ENCODE measurements at places on chromosomes 6 and 20.

GRCh38 chr6:1067346-1067745 lies 244.6 kb upstream of the FOXQ1 start:
- DNase-seq, result no peak

DNA sequence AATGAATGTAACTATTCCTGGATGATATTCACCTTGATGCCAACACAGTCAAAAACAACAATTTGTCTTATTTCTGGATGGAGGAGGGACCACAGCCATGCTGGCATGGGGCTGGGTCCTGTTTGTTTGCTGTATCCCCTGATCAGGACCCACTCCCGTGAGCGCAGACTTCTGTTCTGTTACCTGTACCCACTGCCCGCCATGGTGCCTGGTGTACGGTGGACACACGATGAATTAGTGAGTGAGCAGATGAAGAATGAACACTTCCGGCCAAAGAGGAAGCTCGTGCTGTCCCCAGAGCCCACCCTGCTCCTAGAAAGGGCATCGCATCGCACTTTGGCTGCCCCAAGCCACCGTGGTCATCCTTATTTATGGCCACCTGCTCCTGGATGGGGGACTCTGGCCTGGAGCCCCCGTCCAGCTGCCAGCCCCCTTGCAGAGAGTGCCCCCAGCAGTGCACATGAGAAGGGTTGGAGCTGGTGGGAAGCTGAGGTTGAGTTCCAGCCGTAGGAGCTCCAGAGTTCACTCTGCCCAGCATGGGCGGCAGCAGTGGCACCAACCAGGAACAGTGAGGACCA lies 100.9 kb downstream of the BMP7 start:
- no peak for DNase-seq

GRCh38 chr20:36112112-36112511 lies 42.4 kb upstream of the EPB41L1 start:
- DNase-seq, result no peak

DNA sequence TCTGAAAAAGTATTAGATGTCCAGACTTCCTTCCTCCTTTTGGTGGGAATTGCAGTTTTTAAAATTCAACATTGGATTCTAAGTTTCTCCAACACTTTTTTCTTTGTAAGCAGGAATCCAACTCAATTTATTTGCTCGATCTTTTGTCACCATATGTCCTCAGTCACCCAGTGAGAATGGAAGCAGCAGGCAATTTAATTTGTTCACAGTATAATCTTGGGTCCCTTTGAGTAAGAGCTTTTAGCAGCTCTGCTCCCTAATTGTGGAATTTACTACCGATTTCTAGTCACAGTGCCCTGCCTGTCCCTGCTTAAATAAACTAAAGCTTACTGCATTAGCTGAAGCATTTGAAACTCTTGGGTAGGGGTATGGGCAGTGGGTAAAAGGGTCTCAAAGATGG lies 98.6 kb downstream of the BTBD3 start:
- no peak for DNase-seq

DNA sequence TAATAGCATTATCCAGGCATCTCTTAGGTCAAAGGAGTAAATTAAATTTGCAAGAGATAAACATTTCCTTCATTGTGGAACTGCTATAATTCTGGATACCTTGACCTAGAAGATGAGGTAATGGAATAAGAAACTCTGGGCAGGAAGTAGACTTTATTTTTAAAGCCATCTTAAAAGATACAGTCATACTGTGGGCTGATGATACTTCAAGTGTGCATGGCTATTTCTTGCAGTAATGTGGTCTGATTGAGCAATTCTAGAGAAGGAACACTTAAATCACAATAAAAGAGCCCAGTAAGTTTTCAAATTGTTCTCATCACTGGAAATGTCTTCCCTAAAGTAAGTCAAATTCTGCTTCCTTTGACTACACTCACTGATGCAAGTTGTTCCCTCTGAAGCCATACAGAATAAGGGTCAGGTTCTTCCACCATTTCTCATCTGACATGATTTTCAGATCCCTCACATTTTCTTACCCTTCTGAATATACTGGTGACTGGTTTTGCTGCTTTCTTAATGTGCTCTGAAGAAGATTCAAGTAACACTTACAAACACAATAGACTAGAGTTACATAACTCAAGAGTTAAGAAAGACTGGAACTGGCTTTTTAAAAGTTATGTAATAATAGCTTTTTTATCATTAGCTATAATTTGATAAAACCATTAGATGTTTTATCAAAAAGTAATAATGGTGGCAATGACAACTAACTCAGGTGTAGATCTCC lies 62.6 kb upstream of the TMEM244 start:
- DNase-seq, result no peak

GRCh38 chr20:60139663-60140446 lies 181.6 kb downstream of the CDH26 start:
- no peak for DNase-seq

GRCh38 chr6:54710456-54710855 lies 136.1 kb upstream of the FAM83B start:
- no peak for DNase-seq

GRCh38 chr20:9087531-9088217 lies 18.8 kb downstream of the PLCB4 start:
- no peak for DNase-seq

GRCh38 chr20:59574308-59574707 lies 30.0 kb upstream of the PHACTR3 start:
- DNase-seq, result no peak

GRCh38 chr6:40425192-40425919 lies 161.8 kb downstream of the LRFN2 start:
- DNase-seq, result no peak

GRCh38 chr6:111852725-111853124 lies 20.5 kb downstream of the FYN start:
- no peak for DNase-seq

DNA sequence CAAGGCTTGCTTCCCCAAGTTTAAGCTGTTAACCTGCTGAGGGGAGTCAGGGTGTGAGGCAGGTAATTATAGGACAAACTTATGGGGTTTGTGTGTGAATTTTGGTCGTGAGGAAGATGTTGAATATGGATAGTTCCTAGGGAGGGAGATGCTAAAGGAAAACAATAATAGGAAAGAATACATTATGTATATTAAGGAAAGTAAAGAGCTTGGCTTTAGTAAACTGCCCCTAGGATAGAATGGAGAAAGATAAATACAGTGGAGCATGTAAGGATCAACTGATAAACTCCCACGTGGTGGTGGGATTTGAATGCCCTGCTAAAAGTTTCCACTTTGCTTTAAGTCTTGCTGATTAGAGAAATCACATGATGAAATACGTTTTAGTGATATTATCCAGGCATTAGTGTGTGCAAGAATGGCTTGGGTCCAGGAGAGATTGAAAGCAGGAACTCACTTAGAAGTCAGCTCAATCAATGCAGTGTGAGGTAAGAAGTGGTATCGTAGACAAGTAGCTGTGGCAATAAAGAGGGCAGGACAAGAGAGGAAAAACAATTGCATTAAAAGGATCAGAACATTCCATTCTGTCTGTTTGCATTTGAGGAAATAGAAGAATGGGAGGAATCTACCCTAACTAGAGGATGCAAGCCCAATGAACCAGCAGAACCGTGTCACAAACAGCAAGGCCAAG lies 52.5 kb downstream of the RPS12 start:
- no peak for DNase-seq

DNA sequence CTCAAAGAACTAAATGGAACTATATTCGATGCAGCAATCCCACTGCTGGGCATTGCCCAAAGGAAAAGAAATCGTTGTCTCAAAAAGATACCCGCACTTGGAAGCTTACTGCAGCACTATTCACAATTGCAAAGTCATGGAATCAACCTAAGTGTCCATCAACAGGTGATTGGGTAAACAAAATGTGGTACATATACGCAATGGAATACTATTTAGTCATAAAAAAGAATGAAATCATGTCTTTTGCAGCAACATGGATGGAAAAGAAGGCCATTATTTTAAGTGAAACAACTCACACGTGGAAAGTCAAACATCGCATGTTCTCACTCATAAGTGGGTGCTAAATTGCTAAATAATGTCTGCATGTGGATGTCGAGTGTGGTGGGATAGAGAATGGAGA lies 70.9 kb upstream of the MPC1 start:
- no peak for DNase-seq

GRCh38 chr6:169955731-169956437 lies 204.5 kb downstream of the ERMARD start:
- DNase-seq, result no peak

GRCh38 chr6:113015249-113015648 lies 668.1 kb downstream of the RFPL4B start:
- no peak for DNase-seq

DNA sequence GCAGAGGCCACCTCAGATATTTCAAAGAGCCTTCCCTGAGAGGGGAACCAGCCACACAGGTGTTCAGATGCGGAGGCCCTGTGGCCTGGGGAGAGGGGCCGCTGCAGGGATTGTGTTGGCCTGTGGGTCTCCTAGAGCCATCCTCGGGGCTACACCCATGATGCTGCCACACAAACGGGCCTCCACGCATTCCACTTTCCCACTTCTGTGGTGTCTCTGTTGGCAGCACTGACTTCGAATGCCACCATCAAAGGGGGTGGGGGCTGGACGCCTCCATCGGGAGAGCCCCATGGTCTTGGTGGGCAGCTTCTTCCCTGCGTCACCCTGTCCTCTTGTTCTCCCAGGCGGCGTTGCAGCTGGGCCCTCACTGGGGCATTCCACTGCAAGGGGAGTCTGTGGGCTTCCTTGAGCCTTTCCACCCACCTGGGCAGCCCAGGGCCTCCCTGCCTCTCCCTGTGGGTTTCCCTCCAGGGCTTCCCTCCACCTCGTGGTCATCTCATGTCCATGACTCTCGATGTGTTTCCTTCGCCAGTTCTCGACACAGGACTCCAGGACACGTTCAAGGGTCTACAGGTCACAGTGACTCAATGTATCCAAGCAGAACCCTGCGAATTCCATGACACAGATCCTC lies 145.5 kb downstream of the ERMARD start:
- no peak for DNase-seq

DNA sequence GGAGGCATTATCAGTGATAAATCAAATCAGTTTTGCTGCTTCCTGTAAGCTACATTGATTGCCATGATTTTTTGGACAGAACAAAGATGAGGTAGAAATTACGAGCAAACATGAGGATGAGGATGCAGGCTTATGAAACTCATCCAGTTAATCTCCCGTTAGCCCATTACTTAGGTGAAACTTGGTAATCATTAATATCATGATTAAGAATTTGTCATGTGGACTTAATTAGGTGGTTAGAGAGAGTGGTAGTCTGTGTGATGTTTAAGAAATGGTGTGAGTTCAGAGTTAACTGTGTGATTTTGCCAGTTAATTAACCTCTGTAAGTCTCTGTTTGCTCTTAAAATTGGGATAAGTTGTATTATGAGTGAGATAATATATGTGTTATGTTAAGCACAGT lies 62.0 kb downstream of the TSPYL4 start:
- no peak for DNase-seq

DNA sequence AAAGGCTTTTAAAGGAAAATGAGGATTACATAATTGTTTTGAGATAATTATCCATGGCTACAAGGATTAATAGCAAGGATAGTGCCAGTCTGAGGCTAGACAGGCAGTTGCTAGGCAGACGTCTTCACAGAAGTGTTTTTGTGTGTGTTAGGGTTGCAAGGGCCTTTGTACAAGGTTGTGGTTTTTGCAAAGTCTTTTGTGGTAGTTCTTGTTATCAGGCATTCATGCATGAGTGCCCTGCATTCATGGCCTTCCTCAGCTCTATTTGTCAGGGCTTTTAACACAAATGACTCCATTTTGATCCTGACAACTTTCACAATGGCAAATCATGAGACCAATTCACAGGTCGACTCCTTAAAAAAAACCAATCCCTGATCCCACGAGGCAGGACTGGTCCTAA lies 68.1 kb upstream of the TXNDC5 start:
- DNase-seq, result no peak

GRCh38 chr6:137013031-137013430 lies 31.7 kb downstream of the IL20RA start:
- no peak for DNase-seq

DNA sequence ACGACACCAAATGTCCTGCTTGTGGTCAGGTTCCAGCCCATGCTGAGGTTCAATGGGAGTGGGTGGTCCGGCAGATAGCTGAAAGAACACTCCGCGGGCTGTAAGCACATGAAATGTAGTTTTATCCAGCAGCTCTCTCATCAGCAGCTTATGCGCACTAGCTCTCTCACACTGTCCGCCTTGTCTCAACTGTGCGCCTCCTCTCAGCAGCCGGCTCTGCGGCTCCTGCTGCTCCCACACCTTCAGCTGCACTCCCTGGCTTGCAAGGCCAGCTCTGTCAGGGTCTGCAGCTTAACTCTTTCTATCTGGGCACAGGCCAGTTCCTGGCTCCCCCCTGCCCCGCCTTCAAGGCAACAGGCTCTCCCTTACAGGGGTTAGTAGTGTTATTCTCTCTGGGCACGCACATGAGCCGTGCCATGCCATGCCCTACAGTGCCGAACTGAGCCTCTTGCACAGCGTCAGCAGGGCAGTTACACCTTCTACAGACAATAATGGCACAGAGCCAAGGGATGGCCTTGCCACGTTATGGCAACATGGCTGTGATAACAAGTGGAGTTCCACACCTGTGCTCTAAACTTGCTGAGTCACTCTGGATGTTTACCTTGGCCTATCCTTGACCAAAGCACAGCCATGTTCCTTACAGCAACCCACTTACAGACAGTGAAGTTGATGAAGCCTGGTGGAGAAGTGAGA lies 84.0 kb upstream of the LRFN2 start:
- no peak for DNase-seq

DNA sequence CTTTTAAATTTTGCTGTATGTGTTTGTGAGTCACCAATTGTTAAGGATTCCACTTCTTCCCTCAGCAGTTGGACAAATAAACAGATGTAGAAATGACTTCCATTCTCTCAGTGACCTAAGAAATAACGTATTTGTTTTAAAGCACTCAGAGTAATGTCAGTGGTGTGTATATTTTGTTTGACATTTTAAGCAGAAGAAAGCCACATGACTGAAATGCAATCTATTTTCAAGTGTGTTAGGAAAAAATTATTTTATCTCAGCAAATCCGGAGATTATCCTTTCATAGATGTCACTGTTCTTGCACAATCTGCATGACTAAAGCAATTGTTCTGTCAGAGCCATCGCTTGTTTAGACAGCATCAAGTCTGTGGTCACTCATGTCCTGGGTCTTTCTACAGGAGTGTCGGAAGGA lies 77.1 kb downstream of the JAG1 start:
- DNase-seq, result no peak

- DNase-seq, result no peak
Measured at GRCh38 chr6:2249126-2249525, 3.7 kb upstream of the GMDS start.

GRCh38 chr6:15359335-15359862 lies 113.5 kb downstream of the JARID2 start:
- DNase-seq, result no peak

GRCh38 chr6:90251295-90251992 lies 45.2 kb downstream of the BACH2 start:
- no peak for DNase-seq

- DNase-seq, result no peak
Measured at GRCh38 chr6:107736713-107737396, 87.3 kb downstream of the SCML4 start.

Measured in stimulated activated CD4-positive, alpha-beta T cell treated with anti-CD3 and anti-CD28 coated beads, Interleukin-1b, Interleukin-23, amount 100 ng/mL, for 48 hours (primary cell).